ENCODE measurements at places on chromosomes 5 and 9.

DNA sequence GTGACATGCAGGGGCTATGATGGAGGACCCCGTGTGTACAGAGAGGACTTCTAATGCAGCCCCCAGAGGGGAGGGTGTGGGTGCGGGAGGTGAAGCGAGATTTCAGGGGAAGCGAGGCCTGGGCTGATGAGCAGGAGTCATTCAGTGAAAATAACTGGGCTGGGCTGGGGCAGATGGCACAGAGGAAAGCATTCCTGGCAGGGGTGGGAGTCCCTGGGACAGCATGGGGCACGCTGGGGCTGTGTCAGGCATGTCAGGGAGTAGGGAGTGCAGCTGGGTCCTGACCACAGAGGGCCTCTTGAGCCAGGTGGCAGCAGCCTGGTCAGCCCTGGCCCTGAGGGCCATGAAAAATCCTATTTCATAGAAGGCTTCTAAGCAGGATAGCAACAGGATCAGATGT lies 36.6 kb downstream of the COL15A1 start:
- DNase-seq: no peak

DNA sequence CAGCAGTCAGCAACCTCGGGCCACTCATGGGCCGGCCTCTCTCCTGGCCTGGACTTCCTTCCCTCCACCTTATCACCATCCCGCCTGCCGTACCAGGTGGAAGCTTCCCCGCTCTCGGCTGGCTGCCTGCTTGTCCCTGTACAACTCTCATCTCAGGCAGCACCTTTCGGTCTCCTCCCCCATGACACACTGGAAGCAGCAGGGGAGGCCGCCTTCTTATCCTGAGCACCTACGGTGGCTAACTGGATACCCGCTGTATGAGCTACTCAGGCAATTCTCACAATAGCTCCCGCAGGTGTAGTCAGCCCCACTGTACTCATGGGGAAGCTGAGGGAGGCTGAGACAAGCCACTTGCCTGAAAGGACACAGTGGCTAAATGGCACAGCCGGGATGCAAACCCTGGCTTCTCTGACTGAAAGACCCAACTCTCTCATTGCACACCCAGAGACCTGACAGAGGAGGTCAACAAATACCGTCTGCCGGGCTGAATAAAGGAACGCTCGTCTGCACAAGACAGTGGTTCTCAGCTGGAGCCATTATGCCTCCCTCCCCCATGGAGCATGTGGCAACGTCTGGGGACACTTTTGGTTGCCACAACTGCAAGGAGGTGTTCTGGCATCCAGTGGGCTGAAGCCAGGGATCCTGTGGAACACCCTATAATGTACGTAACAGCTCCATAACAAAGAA lies 9.6 kb downstream of the STK10 start:
- no peak for DNase-seq

DNA sequence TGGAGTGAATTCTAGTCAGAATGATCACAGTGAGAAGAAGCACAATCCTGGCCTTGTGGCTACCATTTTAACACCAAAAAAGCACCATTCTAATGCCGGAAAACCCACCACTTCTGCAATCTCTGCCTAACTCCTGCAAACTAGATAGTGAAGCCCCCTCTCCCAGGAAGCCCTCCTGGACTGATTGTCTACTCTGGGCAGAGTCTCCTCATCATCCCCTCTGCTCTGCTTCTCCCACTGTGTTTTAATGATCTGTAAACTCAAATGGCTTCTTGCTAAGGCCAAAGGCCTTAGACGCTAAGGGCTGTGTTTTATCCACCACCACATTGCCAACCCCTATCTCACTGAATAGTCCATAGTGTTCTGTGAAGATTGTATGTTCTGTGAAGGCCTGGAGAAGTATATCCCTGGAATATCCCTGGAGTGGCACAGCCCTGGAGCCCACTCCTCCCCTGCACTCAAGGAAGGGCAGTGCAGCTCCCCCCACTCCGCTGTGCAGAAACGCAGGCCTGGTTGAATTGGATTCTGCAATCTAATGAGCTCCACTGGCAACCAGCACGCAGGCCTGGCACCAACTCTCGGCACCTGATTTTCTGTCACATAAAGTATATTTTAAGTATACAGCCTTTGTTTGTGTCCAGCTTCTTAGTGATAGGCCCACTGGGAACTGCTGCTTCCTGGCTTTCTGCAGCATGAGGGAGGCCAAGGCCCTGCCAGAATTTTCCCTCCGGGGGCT lies 126.3 kb downstream of the ATPSCKMT start:
- DNase-seq: no peak

GRCh38 chr5:135242021-135242865 lies 156.8 kb downstream of the MACROH2A1 start:
- DNase-seq: no peak

- DNase-seq: no peak
Observed at GRCh38 chr5:142038735-142039134, 25.9 kb upstream of the GNPDA1 start.

DNA sequence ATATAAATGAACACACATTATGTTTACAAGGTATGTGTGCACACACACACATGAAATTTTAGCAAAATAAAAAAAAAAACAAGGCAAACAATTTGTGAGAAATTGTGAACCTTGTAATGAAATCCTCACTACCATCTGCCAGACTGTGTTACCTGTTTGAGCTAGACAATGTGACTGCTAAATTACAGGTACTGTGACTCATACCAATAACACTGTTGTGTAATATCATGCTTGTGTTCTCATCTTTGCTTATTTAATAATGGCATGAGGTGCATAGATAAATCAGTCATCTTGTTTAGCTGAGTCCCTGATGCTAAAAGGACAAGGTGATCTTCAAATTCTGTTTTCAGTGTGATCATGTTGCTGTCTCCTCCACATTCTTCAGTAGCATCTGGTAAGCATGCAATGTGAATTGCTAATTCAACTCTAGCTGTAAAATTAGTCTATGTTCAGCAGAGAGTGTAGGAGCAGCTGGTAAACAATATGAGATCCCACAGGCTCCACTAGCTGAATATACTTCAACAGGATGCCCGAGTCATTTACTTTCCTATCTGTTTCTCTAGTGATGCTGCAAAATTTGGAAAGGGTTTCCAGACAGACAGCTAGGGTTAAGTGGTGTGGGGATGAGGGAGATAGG lies 966.3 kb upstream of the C9orf72 start:
- DNase-seq: no peak

DNA sequence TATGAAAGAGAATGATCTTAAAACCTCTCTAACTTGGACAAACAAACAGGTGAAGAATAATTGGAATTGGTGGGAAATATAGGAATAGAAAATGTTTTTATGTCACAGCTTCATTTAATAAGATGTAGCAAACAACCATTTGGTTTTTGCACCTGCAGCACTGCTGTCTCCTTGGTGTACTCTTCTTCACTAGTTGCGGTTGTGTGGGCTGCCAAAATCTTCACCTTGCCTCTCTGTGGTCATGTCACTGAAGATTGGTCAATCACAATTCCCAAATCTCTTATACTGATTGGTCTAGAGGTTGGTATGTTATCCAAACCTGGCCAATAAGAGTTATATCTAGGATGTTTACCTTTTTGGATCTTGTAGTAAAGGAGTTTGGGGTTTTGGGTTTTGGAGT lies 88.7 kb downstream of the FGF10 start:
- DNase-seq: no peak

DNA sequence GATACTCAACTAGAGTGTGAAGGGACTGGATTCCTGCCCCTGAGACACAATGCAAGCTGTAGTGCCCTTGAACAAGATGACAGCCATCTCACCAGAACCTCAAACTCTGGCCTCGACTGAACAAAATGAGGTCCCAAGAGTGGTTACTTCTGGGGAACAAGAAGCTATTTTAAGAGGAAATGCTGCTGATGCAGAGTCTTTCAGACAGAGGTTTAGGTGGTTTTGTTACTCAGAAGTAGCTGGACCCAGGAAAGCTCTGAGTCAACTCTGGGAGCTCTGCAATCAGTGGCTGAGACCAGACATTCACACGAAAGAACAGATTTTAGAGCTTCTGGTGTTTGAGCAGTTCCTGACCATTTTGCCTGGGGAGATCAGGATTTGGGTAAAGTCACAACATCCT lies 2.4 kb downstream of the ZNF483 start:
- DNase-seq: no peak

- no peak for DNase-seq
Observed at GRCh38 chr5:2530609-2531008, 220.9 kb downstream of the IRX2 start.

GRCh38 chr5:117652036-117652957 lies 1077.7 kb upstream of the SEMA6A start:
- DNase-seq: no peak

DNA sequence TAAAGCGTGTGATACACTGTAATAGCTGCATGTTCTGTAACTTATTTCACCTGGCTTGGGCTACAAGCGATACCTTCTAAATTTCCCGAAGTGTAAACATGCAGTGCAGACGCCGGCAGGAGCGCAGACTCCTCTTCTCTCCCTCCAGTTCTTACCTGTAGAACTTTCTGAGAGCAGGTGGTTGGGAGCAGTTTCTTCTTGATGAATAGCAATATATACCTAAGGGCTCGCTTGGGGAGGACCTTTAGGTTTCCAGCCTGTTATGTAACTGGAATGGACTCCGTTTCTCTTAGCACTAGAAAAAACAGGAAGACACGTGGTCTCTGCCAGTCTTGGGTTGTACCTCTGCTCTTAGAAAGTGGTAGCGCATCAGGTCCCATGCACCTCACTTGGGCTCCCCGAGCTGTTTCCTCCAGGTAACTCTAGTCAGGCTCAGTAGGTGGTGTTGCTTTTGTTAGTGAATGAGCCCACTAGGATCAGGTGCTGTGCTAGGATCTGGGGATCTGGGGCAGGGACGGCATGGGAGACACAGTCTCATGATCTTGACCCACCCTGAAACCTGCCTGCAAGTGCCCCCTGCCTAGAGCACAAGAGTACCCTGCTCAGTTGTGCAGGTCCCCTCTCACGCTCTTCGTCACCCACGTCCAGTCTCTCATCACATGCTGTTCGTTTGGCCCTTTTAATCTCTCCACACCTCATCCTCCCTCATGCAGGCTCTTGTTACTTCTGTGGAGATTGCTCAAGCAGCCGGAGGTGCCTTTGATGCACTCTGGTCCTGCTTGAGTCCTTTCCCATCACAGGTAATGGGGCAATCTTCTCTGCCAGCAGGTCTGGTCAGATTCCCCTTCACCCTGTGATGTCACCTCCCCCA lies 2.8 kb downstream of the TENT4A start:
- DNase-seq: peak; percentile 24

DNA sequence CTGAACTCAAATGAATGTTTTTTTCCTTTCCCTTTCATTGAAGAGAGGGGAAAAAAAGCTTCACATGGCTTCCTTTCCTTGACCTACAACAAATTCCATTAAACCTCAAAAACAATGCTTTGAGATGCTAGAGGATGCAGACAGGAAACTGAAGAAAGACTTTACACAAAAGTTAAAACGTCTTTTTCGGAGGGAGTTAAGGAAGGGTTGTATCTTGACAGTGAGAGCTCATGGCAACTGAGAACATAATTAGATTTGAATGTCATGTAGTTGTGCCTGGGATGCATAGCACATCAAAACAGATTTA lies 66.4 kb downstream of the EBF1 start:
- no peak for DNase-seq

GRCh38 chr9:128372784-128373183 lies 1.6 kb downstream of the URM1 start:
- no peak for DNase-seq

DNA sequence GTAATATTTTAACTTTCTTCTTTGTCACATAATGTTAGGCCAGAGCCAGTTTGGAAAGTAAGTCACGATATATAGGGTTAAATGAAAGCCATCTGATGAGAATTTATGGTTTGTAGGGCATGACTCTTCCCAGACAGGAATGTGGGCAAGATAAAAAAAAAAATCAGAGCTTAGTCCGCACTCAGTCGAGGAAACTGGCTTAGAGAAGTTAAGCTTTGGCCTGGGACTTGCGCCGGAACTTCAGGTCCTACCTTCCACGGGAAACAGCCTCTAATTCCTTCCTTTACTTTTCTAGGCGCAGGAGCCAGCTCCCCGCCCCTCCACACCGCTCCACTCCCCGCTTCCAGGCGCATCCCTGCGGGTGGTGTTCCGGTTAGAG lies 475 bp downstream of the DDX31 start:
- no peak for DNase-seq

GRCh38 chr9:129656795-129657390 lies 8.6 kb upstream of the PRRX2 start:
- no peak for DNase-seq

- DNase-seq: no peak
Observed at GRCh38 chr9:89077519-89077918, 86.3 kb downstream of the S1PR3 start.

DNA sequence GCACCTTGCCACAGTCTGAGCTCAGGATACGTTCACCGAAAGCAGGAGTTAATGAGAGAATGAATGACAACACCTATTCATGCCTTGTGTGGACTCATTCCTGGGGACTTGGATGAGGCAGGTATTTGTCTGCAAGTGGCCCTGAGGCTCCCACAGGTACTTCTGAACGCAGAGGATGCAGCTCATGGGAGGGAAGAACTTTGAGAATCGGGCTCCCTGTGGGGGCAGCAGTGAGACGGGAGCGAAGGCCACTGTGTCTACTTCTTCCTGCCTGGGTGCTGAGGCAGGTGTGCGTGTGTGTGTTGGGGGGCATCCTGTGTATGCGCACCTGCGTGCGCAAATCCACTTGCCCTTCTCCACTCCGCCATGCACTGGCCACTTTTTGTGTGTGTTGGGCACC lies 42.2 kb downstream of the PTPN3 start:
- no peak for DNase-seq

DNA sequence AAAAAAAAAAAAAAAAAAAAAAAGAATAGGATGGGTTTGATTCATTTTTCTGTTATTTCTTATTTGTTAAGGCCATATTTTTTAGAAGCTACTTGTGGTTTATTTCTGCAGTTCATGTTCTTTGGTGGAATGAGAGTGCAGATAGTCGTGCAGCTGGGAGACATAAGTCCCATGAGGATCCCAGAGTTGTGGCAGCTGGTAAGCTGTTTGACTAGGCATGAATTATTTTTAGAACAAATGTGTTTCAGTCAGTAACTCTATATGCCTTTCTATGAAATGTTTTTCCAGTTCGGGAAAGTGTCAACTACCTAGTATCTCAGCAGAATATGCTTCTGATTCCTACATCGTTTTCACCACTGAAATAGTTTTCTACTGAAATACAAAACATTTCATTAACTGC lies 5.0 kb upstream of the NIPSNAP3B start:
- DNase-seq: no peak

DNA sequence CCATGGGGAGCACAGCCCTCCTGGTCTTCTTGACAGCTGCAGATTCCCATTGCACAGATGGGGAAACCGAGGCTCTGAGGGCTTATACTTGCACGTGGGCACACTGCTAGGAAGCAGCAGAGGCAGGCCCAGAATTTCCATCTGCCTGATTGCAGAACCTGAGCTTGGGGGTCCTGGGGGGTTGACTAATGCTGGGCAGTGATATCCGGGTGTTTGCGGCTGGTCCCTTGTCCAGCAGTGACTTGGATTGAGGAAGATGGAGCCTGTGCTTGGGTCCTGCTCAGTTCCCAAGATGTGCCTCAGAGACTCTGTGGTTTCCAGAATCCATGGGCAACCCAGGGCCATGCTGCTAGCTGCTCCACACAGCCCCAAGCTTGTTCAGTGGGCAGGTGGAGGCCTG lies 91.2 kb downstream of the PHF2 start:
- DNase-seq: no peak
